ENCODE measurements at places on chromosomes 6 and 20.

DNA sequence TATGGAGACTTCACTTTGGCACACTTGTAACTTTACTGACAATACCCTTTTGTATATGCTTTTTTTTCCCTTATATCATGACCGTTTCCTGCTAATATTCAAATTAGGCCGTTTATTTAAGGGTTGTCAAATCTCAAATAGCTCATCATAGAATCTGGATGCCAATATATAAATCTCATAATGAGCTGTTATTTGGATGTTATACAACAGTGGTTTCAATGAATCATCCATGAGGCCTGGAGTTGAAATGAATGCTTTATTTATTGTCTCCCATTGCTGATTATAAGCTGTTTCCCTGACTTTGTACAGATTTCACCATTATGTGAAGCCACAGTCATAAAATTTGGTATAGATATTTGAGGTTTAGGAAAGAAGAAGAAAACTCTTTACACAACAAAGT lies 256.1 kb downstream of the PLCB1 start:
- DNase-seq = no peak

DNA sequence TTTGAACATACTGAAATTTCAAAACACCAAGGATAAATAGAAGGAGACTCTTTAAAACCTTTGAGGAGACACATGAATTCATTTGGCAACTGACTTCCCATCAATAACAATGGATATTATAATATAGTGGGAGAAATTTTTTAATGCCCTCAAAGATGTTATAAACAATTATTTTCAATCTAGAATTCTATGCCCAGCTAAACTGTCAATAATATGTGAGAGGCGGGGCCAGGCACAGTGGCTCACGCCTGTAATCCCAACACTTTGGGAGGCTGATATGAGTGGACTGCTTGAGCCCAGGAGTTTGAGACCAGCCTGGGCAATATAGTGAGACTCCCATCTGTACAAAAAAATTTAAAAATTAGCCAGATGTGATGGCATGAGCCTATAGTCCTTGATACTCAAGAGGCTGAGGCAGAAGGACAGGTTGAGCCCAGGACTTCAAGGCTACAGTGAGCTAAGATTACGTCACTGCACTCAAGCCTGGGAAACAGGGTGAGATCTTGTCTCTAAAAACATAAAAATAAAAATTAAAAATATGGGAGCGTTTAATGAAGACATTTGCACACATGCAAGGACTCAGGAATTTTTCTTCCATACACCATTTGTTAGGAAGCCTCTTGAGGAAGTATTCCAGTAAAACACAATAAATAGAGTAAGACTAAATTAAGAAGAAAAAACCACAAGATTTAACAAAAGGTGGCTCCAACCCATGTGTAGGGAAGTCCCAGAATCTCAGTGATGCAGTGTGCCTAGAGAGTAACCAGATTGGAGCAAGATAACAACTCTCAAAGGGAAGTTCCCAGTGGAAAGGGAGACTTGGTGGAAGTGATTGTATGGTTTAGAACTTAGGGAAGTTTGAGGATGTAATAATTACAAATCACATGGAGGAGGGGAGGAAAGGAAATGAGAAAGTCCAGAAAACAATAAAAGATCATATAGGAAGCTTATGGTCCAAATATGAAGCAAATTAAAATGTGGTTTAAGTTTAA lies 26.3 kb upstream of the ETV7 start:
- DNase-seq = no peak

DNA sequence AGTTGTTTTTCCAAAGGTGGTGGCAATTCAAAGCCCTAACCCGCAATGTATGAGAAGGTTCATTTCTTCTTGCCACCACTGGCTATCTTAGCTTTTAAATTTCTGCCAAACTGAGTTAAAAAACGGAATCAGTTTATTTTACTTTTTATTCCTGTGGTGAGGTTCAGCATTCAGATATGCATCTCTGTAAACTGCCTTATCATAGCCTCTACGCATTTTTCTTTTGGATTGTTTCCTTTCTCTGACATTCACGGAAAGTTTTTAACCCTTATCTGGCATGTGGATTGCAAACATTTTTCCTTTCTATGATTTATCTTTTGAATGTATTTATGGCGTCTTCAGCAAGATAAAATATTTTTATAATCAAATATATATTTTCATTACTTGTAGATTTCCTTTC lies 37.7 kb downstream of the AK9 start:
- no peak for DNase-seq

GRCh38 chr6:119463081-119463626 lies 113.6 kb upstream of the MAN1A1 start:
- DNase-seq = no peak

GRCh38 chr20:43831481-43832065 lies 83.1 kb upstream of the TOX2 start:
- DNase-seq = no peak

DNA sequence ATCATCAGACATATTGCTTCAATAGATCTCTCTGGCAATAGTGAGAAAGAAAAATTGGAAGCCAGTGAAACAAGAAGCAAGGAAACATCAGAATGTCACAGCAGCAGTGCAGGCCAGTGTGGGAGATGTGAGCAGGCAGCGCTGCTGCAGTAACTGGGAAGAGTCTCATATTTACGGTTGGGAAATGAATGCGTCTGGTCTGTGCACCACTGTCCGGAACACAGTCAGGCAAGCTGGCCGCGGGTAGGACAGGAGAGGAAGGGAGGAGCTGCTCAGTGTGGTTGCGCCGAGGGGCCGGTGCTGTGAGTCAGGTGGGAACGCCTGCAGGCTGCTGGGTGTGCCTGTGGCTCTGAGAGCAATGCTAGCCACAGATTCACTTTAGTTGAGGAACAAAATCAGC lies 6.4 kb upstream of the PSMG4 start:
- DNase-seq = no peak

Measured in KBM-7 (cell line).